ENCODE measurements at places on chromosomes 6 and 20.

DNA sequence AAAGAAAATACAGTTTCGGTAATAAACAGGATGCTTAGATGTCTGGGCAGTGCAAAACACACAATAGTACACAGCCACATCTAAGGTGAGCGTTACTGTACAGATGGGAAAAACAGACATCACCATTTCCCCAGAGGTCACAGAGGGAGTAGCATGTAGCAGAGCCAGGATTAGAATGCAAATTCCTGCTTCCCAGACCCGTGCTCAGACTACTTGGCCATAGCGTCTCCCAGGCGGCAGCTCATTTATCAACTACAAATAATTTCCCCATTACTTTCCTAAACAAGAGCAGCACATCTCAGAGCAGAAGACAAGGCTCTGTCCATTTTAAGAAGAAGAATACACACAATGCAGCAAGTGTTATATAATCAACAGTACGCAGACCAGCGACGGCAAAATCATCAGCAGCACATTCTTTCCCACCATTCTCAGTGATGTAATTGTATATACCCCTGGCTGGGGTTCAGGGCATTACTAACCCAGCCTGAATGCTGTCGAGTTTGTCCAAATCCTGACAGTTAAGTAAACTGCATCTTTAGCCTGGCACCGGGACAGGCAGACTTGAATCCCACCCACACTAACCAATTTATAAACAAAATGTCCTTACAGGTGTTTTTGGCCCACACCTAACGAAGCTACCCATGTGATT, 61.9 kb downstream of the CNKSR3 start:
- DNase-seq = no peak

DNA sequence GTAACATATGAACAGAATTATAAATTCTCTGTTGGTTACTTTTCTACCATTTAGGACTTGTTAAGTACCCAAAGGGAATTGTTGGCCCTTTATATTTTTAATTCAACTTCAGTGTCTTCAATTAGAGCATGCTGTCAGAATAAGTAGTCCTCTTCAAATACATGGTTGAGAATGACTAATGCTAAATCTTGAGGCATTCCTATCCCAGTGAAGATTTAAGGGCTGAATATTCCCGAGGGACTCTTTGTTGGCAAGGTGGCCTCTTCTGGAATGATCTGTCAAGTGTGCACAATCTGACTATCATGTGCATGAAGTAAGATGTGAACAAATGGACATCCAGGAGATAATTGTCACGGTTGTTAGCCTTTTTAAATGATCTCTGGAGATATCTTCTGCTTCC, 421.7 kb downstream of the BMP2 start:
- DNase-seq = no peak

- peak; percentile 7 for DNase-seq
These were observed 89.2 kb downstream of the UST start for GRCh38 chr6:148835920-148836441.

DNA sequence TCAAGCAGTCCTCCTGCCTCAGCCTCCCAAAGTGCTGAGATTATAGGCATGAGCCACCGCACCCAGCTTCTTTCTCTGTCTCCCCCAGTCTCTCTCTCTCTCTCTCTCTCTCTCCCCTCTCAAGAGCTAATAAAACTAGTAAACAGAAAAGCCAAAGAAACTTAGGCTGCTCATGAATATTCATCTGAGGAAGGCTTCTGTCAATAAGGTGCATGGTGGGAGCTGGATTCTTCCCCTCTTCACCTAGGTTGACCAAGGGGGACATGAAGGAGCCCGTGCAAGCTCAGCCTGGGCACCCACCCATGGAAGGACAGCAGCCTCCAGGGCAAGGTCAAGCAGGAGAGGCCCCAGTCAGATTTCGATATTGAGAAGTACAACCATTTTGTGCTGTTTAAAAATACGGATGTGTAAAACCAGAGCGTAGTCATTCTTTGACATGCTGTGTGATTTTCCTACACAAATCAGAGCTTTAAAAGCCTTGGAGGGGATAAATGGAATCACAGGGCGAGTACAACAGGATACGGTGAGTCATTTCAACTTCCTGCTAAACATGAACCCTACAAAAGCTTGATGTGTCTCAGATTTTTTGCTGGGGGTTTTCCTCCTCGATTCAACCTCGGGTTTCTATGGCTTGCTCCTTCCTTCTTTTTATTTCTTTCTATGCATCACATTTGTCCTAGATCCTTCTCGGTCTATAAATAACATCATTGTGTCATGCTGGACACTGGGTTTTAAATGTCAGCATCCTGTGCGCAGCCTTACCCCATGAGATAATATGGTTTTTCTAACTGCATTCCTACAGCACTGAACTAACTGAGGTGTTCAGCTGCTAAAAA, 368.9 kb upstream of the JARID2 start:
- peak; percentile 72 for DNase-seq

DNA sequence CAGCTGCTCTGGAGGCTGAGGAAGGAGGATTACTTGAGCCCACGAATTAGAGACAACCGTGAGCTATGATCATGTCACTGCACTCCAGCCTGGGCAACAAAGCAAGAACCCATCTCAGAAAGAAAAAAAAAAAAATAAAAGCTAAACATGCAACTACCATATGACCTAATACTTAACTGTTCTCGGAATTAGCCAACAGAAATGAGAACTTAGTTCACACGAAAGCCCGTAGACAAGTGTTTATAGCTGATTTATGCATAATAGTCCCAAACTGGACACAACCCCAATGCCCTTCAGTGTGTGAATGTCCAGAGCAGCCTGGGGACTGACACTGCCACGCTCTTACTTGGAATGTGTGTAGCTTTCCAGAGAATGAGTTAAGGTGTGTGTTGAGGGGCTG, 211.5 kb upstream of the PROKR2 start:
- DNase-seq = no peak

- DNase-seq = no peak
These were observed 163.2 kb downstream of the PDE7B start for GRCh38 chr6:136014454-136015437.

- no peak for DNase-seq
These were observed 87.0 kb upstream of the RSPO3 start for GRCh38 chr6:127031511-127031910.

DNA sequence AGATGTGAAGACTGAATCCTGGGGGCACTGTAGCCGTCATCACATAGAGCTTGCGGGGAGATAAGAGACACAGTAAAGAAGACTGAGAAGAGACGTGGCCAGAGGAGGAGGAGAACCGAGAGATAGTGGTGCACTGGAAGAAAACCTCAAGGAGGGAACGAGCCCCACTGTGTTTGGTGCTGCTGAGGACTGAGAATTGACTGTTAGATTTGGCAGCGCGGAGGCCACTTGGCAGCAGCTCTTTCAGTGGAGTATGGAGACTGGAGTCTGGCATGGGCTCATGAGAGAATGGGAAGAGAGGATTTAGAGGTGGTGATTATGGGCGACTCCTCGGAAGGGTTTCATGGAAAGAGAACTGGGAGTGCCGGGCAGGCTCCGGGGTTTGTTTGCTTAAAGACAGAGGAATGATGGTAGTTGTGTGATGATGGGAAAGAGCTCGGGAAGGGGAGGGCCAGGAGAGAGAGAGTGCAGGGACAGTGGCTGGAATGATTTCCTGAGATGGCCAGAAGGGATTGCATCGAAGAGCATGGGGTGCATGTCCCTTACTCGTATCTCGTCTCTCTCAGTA, 18.0 kb downstream of the CDYL start:
- no peak for DNase-seq

DNA sequence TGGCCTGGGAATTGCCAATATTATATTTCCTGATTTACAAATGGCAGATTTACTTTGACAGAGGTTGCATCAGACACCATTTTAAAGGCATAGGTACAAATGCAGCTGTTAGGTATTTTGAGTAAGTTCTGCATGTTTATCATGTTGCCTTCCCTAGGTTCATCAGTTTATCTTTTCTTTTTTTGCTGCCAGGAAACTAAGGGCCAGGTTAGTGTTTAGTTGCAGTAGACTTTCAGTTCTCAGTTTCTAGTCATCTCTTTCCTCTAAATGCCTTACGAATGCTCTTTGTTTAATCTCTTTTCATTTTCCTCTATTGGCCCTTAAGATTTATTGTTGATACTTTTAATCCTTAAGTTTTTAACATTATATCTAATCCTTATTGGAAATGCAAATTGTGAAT, 129.9 kb downstream of the SMAP1 start:
- DNase-seq = no peak

- no peak for DNase-seq
These were observed 69.2 kb upstream of the CST7 start for GRCh38 chr20:24879875-24880274.

- DNase-seq = peak; percentile 49
These were observed 39.2 kb upstream of the RNF8 start for GRCh38 chr6:37314487-37315156.

GRCh38 chr20:1983301-1983700, 10.6 kb downstream of the PDYN start:
- no peak for DNase-seq

- no peak for DNase-seq
These were observed 21.1 kb downstream of the TRIM26 start for GRCh38 chr6:30192076-30192475.

DNA sequence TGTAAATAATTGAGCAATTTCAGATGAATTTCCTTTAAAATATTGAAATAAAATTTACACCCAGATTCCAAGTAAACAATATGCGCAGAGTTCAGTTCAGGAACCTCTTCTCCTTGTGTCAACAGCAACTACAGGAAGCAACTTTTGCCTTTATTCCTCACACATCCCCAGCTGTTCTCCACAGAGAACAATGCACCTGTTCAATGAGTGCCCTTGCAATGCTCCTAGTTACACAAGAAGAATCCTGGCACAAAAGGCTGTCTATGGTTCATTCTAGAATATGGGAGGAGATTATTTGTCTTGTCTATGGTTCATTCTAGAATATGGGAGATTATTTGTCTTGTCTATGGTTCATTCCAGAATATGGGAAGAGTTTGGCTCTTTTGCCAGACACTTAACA, 454.9 kb downstream of the BTBD3 start:
- no peak for DNase-seq

GRCh38 chr20:44465001-44465560, 10.6 kb upstream of the TTPAL start:
- DNase-seq = no peak

GRCh38 chr6:143885116-143885515, 20.8 kb downstream of the ZC2HC1B start:
- DNase-seq = no peak

DNA sequence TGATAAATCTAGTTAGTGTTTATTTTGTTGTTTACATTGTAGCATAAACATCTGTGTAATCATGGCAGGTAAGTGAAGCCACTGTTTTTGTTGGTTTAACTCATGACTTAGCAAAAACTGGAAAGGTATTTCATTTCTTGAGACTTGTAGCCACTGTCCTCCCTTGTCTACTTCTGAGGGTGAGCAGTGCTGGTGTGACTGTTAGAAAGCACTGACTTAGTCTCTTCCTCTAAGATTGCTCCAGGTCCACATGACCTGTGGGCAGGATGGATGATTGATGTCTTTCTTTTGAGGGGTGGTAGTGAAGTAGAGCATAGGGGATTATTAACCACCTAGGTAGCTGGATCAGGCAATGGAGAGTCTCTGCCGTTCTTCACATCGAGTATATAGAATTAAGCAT, 203.8 kb downstream of the ARID1B start:
- no peak for DNase-seq

DNA sequence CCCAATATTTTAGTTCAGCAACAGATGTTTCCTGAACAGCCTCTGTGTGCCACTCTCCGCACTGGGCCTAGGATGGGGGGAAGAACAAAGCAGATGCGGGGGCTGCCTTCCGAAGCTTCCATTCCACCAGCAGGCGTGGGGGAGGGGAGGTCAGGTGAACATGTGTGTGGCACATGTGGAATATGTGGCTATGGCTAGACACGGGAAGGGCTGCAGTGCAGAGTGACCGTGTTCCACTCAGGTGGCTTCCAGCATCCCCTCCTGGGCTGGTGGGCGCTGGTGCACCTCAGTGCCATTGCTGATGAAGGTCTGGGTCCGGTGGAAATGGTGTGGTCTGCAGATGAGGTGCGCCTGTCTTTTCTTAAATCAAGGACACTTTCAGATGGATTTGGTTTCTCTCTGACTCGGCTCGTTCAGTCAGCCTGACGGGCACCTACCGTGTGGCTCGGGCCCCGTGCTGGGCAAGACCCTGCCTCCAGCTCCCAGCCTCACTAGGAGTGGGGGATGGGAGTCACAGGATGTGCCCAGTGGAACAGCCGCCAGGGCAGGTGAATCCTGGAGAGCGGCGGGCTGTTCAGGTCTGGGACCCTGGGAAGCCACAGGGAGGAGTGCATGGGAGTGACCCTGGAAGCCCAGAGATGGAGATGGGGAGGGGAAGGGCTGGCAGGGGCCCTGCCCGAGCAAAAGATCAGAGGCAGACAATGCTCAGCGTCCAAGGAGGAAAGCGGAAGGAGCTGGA, 111.0 kb downstream of the SYCP2 start:
- DNase-seq = no peak

DNA sequence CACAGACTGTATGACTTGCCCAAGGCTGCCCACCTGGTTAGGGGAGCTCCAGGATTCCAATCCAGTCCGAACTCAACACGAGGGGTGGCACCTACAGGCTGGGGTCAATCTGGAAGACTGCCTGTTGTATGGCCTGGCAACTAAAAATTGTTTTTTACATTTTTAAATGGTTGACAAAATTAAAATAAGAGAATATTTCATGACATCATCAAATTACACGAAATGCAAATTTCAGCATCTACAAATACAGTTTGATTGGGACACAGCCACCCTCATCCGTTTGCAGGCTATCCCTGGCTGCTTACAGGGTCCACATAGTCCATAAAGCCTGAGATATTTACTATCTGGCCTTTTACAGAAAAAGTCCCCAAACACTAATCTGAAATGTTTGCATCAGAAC, 235.9 kb upstream of the GMDS start:
- no peak for DNase-seq

- DNase-seq = no peak
These were observed 12.7 kb downstream of the TRIM31 start for GRCh38 chr6:30100154-30100553.

- no peak for DNase-seq
These were observed 78.3 kb downstream of the FOXO3 start for GRCh38 chr6:108638993-108639392.

DNA sequence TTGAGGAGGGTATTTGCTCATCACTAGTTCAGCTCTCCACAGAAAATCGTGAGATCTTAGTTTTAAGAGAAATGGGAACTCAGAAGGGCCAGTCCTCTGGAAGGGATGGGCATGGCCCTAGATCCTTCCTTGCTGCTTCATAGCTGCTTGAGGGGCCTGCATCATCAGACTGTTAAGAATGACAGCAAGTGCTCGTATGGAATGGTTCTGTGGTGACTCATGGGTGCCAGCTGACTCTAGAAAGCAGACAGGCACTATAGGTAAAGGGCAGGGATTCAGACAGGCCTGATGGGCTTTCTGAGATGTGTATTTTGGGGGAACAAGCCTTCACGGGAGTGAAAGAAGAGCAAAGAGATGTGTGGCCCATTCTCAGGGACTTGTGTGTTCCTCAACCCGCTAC, 90.8 kb downstream of the MYLK4 start:
- DNase-seq = no peak

DNA sequence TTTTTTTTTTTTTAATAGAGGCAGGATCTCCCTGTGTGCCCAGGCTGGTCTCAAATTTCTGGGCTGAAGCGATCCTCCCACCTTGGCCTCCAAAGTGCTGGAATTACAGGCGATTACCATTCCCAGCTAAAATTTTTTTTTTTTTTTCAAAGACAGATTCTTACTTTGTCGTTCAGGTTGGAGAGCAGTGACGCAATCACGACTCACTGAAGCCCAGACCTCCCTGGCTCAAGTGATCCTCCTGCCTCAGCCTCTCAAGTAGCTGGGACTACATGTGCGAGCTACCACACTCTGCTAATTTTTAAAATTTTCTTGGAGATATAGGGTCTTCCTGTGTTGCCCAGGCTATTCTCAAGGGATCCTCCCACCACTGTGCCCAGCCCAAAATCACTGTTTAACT, 58.0 kb upstream of the MYO6 start:
- DNase-seq = no peak

- DNase-seq = no peak
These were observed 4.0 kb upstream of the NNAT start for GRCh38 chr20:37516811-37517750.
